Fibroblast of the conjunctiva (primary cell): ENCODE measurements at places on chromosomes 16 and 17.
A peak's percentile ranks its signal among the peaks of the same experiment; 100 is the strongest.

DNA sequence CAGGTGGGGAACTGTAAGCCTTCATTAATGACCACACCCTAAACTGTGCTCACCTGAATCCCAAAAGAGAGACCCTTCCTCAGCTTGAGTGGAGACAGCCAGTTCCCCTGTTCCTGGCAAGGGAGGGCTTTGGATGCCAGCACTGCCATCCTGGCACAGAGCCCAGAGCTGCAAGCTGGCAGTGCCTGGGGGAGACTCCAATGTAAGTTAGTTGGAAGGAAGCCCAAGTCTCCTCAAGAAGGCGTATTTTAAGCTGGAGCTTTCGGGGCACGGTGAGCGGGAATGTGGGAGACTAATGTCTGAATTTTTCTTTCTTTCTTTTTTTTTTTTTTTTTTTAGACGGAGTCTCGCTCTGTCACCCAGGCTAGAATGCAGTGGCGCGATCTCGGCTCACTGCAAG lies 4.7 kb downstream of the CDC42EP4 start:
- DNase-seq, result no peak

- peak; percentile 73 for DNase-seq
Observed at GRCh38 chr16:87203060-87203656, 114.0 kb downstream of the C16orf95 start.

- DNase-seq, result no peak
Observed at GRCh38 chr16:5776876-5777275, 679.3 kb upstream of the EEF2KMT start.

GRCh38 chr17:72407336-72407909 lies 286.6 kb downstream of the SOX9 start:
- DNase-seq, result peak; percentile 91

GRCh38 chr17:58277802-58278595 lies 2.7 kb downstream of the MPO start:
- DNase-seq, result no peak

GRCh38 chr17:7262935-7263800 lies 890 bp upstream of the CLDN7 start:
- DNase-seq, result no peak

DNA sequence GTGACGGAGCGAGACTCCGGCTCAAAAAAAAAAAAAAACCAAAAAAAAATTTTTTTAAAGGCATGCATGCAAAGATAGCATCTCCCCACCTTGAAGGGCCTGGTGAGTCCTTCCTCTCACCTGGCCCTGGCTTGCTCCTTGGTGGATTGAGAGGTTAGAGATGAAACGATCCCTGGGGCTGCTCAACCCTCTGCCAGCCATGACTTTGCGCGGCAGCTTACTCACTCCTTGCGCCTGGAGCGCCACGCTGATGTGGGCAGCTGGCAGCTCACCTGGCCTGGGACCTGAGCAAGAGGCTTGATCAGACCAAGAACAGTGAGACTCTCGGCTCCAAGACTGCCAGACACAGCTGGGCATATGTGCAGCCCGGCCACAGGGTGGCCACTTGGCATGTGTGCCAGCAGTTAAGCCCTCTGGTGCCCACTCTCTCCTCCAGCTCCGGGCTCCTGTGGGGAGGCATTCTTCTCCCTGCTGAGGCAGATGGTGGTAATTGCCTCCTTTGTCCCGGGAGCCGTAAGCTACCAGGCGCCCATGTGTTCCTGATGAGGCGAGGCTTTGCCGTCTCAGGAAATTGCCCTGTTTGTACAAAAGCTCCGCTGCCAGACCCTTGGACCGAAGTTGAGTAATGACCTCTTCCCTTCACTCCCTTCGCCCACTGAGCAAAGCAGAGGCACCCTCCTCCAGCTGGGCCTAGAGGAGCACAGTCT lies 5.1 kb upstream of the EVPL start:
- DNase-seq, result no peak

GRCh38 chr16:4053301-4053845 lies 62.9 kb downstream of the ADCY9 start:
- DNase-seq, result no peak

GRCh38 chr16:9343276-9343675 lies 251.8 kb downstream of the HAPSTR1 start:
- DNase-seq, result no peak

DNA sequence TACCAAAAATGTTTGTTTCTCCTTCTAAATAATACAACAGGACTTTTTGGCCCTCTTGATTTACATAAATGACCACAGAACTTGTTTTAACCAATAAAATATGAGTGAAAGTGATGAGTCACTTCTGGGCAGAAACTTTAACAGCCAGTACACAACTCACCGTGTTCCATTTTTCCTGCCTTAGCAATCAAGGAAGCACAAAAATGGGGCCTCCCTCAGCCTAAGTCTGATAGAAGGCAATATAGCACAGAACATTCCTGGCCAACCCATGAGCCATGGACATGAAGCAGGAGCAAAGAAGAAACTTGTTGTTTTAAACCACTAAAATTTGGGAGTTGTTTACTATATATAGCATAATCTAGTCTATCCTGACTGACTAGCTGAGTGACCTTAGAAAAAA lies 61.1 kb upstream of the MTMR4 start:
- no peak for DNase-seq

GRCh38 chr17:71113347-71113746 lies 944.0 kb downstream of the KCNJ2 start:
- no peak for DNase-seq

- DNase-seq, result no peak
Observed at GRCh38 chr17:28449859-28450258, 23.6 kb upstream of the SLC13A2 start.

DNA sequence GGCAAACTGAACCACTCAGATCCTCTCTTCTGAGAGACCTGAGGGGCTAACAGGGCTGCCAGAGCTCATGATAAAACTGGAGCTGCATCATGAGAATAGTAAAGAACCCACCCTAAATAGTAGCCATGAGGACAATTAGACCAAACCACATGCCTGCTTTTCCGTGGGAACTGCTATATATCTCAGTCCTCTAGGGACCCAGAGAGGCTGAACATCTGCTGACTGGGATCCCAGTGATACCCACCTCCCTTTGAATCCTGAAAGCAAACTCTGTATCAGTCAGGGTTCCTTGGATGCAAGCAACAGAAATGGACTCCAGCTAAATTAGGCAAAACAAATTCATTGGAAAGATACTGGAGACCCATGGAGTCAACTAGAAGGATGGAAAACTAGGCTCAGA lies 6.5 kb downstream of the MT1X start:
- no peak for DNase-seq

DNA sequence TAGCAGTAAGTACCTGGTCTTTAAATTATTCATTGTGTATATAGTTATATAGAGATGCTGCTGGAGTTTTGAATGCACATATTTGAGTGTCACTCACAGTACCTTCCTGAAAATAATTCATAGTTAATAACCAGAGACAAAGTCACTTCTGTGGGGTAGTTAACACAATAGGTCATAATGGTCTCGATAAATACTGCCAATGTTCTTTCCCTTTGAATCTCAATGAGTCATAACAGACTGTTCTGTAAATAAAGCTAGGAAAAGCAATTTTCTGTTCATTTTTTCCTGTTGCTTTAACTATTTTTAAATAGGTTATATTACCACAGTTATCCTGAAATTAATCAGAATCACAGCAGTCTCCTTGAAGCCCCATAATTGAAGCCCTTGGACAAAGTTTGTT lies 87.2 kb downstream of the MAP2K4 start:
- no peak for DNase-seq

DNA sequence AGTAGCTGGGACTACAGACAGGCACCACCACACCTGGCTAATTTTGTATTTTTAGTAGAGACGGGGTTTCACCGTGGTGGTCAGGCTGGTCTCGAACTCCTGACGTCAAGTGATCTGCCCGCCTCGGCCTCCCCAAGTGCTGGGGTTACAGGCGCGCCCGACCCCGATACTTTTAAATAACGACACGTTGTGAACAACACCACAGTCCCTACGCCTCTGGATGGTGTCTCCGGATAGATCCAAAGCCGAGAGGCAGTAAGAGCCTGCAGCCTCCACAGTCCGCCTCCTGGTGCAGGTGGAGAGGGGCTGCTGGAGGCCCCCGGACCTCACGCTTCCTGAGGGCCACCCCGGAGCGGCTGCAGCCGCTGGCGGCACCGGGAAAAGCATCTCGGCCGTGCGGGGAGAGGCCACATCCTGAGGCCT lies 741 bp upstream of the TLCD3A start:
- no peak for DNase-seq

GRCh38 chr17:9185688-9186284 lies 164.5 kb downstream of the NTN1 start:
- no peak for DNase-seq

DNA sequence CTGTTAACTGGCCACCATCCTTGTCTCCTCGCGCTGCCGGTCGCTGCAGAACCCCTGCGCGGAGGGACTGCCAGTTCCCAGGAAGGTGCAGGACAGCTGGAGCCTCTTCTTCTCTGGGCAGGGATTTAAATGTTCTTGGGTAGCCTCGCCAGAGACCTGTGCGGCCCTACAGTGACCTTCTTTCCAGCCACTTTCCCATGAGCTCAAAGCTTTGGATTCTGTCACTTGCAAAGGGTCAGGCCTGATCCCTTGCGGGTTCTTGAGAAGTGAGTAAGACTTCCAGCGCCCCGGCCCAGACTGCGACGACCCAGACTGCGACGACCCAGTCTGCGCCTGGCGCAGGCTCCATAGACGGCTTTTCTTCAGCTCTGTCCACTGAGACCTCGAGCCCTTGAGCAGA lies 1.4 kb upstream of the SLFN5 start:
- no peak for DNase-seq

GRCh38 chr17:2415081-2415480 lies 14.2 kb upstream of the MNT start:
- no peak for DNase-seq

DNA sequence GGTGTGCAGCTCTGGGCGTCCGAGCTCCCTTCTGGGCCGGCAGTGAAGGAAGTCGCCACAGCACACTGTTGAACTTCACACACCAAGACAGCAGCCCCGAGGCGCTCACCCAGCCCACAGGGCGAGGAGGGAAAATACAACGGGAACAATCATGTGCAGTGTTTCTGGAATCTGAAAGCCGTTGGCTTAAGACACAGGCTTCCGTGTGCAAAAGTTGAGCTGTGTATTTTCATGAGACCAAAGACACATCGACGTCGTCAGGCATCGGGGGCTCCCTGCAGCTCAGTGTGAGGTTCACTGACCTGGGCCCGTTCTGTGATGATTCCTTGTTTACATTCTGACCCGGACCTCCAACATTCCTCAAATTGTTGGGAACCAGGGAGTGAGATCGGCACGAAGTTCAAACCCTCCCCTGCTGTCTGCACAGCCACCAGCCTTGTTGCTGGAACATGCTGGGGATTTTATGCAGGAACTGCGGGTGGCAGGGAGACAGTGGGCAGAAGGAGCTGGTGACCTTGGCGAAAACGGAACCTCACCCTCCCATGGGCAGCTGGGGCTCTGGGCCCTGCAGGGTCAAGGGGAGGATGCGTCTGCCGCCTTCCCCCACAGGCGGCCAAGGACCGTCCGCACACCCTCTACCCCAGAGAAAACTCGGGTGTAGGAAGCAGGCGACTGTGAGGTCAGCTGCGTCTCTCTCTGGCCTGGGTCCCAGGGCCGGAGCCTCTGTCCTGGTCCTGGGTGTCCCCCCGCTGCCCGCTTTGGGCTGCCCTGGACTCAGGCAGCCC lies 72.2 kb downstream of the METRNL start:
- no peak for DNase-seq

DNA sequence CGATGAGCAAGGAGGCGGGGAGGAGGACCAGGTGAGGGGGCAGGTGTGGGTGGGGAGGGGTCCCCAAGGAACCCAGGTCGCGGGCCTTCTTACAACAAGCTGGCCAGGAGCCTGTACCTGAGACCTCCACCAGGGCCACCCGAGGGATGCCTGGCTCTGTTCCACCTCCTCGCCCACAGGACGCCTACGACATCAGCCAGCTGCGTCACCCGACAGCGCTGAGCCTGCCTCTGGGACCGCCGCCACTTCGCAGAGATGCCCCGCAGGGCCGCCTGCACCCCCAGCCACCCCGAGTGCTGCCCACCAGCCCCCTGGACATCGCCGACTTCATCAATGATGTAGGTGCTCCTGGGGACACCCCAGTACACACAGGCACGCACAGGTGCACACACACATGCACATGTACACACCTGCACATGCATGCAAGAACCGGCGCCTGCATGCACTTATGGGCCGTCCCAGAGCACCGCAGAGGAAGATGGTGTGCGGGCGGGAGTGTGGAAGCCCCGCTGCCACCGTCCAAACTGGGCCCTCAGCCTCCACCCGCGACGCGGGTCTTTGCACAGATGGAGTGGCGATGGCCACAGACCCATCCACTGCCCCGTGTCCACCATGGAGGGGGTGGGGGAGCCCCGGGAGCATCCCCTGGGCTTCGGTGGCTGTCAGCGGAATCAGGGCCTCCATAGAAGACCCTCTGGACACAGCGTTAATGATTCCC lies 6.6 kb downstream of the SLC22A31 start:
- no peak for DNase-seq

GRCh38 chr17:20944014-20944865 lies 98.6 kb downstream of the USP22 start:
- DNase-seq, result no peak

GRCh38 chr17:81443269-81443668 lies 48.0 kb downstream of the BAHCC1 start:
- DNase-seq, result no peak
